ENCODE measurements at places on chromosomes 6 and 20.

- no peak for DNase-seq
These were observed 2.4 kb downstream of the COL11A2 start for GRCh38 chr6:33189625-33190448.

DNA sequence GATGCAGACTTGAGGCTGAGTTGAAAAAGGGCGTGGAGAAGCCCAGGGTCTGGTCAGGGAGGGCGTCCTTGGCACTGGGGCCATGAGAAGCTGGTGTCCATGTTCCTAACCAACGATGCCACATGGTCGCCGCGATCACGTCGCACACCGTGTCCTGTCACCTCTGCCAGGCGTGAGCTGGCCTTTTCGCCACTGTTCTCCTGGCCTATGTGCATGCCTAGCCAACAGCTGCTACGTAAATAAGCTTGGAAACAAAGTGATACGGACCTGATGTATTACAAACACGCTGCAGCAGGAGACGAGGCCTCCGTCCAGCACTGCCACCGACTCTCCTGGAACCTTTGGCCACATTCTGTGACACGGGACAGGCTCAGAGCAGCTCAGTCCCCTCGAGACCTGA, 22.0 kb upstream of the KIF25 start:
- DNase-seq = no peak

GRCh38 chr6:17098538-17098937, 3.3 kb upstream of the STMND1 start:
- no peak for DNase-seq

- DNase-seq = no peak
These were observed 80.3 kb upstream of the CCDC28A start for GRCh38 chr6:138692978-138693909.

DNA sequence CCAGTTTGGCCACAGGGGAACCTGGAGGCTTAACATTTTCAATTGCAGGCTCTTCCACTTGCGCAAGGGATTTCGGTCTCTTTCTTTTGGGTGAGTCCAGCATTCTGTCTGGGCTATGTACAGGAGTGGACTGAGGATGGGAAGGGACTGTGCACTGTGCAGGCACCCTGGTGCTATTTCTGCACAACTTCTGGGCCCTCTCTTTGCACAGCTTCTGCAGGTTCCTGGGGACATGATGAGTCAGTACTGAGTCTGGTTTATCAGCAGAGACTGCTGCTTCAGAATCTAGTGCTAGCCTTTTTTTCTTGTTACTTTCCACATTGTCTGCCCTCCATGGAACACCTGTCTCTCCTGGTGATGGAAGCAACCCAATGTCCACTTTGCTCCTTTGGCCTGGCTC, 78.5 kb upstream of the ASF1A start:
- no peak for DNase-seq

- DNase-seq = no peak
These were observed 10.7 kb downstream of the CLDN20 start for GRCh38 chr6:155274533-155274932.

DNA sequence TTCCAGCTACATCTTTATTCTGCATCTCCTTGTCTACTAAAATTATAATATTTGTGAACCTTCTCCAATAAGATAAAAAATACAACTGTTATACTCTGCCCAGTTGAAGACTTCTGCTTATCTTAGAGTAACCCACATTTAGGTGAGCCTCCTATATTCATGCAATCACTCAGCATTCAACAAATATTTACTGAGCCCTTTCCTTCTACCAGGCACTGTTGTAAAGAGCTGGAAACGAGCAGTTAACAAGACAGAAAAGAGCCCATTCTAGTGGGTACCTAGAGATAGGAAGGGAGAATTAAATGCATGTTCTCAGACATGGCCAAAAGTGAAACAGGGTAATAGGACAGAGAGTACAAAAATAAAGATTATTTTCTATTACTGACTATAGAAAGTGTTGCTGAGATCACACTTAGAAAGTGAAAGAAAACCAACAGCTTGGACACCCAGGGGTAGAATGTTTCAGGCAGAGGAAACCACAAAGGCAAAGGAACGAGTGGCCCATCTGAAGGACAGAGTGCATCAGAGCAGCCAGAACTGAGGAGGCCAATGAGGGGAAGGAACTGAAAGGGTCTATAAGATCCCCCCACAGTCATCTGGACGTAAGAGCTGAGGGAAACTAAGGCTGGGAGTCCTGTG, 50.8 kb upstream of the SMLR1 start:
- no peak for DNase-seq

GRCh38 chr6:168641446-168641845, 200.5 kb downstream of the SMOC2 start:
- no peak for DNase-seq

GRCh38 chr20:37309936-37310590, 20.6 kb downstream of the MANBAL start:
- DNase-seq = no peak

DNA sequence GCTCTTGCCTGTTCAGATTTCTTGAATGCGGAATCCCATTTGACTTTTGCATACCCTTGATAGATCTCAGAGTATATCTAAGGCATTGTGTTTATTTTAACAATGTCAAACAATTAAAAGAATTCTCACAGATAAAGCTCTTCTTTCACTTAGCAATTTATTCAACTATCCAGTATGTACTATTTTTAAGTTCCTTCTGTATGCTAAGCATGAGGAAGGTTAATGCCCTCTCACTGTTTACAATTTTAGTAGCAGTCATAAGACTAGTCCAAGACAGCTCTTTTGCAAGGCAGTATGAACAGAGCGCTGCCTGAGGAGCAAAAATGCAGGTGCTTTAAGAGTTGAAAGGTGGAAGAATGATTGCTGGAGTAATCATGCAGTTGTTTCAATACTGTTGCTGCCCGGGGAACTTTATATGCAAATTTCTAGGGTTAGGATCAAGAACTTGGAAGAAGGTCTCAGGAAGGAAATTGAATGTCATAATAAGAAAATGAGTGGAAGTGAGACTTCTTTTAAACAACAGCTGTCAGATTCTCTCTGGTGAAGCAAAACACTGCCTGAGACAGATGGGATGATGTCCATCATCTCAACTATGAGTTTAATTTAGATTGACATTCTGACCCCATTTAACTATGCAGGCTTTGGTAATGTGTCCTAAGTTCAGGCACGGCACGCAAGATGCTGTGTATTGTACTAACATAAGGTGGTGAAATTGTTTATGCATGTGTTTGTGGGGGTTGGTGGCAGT, 1303.5 kb upstream of the CITED2 start:
- no peak for DNase-seq

GRCh38 chr6:33748841-33749240, 2.1 kb upstream of the IP6K3 start:
- DNase-seq = no peak

DNA sequence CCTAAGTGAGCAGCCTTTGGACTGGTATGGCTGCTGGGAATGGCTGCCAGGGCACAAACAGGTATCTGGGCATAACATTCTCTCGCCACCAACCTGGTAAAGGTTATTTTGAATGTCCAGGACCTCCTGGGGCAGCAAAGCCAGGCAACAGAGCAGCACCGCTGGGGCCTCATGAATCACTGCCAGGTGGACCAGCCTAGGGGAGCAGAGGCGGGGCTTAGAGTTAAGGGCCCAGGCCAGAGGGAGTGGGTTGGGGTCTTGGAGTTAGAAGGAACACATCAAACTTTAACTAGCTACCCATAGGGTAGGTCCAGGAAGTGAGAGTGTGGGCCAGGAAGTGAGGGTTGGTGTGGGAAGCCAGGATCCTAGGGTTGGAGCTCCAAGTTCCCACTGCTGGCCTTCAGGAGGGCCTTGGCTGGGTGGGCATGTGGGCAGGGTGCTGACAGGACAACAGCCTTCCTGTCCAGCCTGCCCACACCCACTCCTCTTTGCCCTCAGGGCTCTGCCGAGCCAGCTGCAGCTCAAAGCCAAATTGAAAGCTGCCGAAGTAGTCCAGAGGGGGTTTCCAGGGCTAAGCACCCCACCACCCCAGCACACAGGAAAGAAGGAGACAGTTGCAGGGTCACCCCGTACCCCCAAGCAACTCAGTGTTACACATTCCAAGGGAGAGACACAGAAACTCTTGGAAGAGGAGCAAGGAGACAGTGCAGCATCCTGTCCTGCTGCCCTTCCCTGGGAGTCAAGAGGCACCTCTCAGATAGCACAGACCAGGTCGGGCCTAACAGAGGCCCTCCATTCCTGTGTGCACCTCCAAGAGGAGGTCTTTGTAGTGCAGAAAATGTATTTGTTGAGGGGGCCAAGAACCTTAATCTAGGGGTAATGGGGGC, 2.6 kb downstream of the NFKBIE start:
- no peak for DNase-seq

DNA sequence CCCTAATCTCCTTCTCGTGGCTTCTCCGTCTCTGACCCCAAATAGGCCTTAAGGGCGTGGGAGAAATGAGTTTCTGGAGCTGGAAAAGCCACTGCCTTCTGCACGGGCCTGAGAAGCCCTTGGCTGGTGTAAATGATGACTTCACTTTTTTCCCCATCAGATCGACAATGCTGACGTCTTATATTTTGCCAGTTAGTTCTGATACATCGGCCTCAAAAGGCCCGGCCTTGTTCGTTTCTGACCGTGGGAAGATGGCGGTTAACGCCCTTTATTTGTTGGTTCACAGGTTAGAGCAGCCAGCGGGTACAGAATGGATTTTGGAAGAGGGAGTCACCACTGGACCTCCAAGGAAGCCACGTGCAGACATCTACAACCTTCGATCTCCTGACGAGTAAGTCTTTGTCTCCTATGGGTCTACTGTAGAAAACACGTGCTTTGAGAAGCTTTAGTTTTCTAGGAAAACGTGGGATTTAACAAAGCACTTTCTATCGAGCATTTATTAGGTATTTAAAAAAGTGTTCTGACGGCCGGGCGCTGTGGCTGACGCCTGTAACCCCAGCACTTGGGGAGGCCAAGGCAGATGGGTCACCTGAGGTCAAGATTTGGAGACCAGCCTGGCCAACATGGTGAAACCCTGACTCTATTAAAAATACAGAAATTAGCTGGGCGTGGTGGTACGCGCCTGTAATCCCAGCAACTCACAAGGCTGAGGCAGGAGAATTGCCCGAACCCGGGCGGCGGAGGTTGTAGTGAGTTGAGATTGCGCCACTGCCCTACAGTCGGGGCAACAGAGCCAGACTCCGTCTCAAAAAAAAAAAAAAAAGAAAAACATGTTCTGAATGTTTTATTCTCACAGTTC, 1.2 kb upstream of the ZNFX1 start:
- DNase-seq = no peak

GRCh38 chr6:161429921-161430490, 156.1 kb upstream of the AGPAT4 start:
- DNase-seq = no peak

DNA sequence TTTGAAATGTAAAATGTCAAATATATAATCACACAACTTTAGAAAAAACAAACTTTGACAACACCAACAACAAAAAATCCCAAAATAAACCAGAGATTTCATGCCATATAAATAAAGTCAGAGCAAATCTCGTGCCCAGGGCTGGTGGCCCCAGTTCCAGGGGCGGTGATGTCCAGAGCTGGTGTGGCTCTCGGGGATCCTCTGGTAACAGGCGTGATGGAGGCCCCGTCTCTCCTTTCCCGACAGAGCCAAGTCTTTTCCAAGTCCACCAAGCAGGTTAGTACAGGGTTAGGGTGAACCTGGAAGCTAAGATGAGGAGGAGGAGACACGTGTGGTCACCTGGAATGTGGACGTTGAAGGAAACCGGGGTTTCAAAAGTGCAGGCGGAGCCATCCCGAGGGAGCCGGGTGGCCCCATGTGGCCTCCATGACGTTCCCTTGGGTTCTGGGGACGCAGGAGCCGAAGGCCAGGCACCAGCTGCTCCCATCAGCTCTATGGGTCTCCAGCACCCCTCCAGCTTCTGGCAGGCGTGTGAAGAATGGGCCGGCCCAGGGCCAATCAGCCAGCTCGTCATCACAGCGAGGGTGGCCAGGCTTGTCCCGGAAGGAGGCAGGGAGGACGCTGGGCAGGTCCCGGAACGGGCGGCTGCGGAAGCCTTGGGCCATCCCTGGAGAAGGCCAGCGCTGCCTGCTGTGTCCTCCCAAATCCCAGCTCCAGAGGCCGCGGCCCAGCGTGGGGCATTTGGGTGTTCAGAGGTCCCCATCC, 202.5 kb downstream of the PREX1 start:
- no peak for DNase-seq

DNA sequence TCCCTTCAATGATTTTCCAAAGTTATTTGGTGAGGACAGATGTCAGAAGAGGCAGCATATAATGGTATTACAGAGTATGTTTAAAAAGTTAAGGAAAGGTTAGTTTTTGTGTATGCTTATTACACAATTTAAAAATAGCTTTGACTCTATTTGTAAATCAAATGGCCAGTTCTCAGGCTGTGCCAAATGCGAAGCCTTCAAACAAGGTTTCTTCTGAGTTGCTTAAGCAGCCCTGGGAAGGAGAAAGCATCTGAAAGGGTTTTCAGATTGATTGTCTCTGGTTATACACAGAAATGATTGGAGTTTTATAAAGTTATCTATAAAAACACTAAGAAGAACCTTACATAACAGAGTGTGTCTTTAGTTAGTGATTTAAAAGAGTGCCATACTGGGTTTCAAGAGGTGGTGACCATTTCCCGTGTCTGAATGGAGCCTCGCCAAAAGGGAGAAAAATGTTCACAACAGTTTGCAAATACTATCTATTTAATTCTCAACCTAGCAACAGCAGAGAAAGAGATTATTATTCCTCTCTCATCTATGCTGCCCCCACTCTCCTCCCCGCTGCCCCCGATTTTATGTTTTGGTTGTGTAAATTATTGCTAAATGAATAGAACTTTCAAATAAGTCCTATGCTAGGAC, 16.7 kb downstream of the CD109 start:
- DNase-seq = no peak

- no peak for DNase-seq
These were observed 59.5 kb upstream of the ARMH2 start for GRCh38 chr6:24858177-24858653.

DNA sequence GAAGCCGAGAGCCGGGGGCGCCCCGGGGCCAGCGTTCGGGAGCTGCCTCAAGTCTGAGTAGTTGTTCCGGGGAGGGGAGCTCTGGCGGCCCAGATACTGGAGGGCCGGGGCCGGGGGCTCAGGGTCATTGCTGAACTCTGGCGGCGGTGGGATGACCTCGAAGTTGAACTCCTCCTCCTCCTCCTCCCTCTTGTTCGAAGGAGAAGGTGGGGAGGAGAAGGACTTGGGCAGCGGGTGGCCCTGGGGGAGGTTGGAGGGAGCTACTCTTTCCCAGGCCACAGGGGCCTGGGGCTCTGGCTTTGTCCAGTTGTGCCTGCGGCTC, 37.7 kb downstream of the C6orf132 start:
- no peak for DNase-seq

GRCh38 chr6:20605581-20605980, 71.3 kb downstream of the CDKAL1 start:
- no peak for DNase-seq

DNA sequence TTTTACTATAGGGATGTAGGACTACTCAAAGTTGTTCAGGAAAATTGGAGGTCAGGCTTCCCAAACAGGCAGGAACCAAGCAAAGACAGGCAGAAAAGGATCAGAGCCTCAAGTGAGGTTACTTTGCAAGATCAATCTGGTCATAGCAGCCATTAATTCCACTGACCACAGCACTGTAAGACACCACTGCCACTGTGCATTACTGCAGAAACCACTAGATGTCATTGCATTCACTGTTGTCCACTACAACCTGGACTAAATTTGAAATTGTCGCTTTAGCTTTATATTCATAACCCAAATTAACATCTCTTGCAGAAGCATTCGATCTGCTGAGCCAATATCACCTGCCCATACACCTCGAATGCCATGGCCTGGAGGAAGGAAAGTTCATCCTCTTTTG, 126.9 kb upstream of the UFL1 start:
- DNase-seq = no peak

GRCh38 chr6:33199687-33200218, 712 bp downstream of the RXRB start:
- no peak for DNase-seq

- DNase-seq = no peak
These were observed 31.5 kb downstream of the SERPINB1 start for GRCh38 chr6:2810092-2810671.

GRCh38 chr6:155121699-155122098, 126.6 kb downstream of the TIAM2 start:
- DNase-seq = no peak

Measured in esophagus squamous epithelium (tissue), 5 donors.